Breast epithelium (tissue), 4 donors: ENCODE measurements at places on chromosomes 6 and 20. TPM values are rescaled to one million over a fixed set of nuclear protein-coding genes. Genes with fewer than 3 reads are reported as not detected.

Gene ARMC2
- total RNA-seq, result 7.9 TPM

DNA sequence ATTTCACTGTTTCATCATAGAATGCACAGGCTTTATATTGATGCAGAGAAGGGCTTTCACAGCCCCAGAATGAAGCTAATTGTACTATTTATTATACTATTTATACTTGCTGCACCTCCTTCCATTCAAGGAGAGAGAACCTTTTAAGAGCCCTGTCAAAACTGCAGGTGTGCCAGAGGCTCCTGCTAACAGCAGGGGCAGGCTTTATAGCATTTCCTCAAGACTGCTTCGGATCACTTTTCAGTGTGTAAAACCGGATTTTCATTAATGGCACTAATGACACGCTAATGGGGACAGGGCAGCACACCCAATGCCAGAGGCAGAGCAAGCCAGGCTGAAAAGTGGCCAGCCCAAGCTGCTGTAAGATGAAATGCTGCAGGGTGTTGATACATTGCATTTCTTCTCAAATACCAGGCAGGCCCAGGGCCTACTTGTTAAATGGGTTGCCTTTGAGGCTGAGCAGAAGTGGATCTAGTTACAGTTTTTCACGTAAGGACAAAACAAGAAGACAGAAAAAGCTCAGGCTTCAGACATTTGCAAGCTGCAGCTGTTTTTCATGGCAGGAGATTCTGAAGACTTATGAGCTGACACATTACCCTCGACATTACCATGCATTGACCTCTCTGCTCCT is 487.7 kb upstream of the BTBD3 start:
- H3K4me1 ChIP-seq, result no peaks in the 10 kb centered on the region
- H3K27ac ChIP-seq, result no peak overlapping the region
- no peaks in the 10 kb centered on the region for H3K36me3 ChIP-seq
- no peak overlapping the region for H3K4me3 ChIP-seq

DNA sequence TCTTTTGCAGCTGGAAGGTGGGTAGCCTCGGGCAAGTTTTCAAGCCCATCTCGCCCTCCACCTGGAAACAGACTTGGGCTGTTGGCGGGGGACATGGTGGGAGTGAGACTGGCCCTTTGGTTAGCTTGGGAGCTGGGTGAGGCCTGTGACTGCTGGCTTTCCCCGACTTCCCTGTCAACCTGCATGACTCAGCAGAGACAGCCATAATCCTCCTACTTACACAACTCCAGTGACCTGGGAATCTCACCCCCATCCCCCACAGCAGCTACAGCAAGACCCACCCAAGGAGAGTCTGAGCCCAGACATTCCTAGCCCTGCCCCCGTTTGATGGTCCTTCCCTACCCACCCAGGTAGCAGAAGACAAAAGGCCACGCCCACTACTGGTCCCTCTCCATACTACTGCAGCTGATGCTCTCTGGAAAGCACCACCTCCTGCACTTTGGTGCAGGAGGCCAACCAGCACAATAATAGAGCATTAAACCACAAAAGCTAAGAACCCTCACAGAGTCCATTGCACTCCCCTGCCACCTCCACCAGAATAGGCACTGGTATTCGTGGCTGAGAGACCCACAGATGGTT is 188.4 kb downstream of the TRDN start:
- no peaks in the 10 kb centered on the region for H3K4me1 ChIP-seq
- no peak overlapping the region for H3K27ac ChIP-seq
- H3K36me3 ChIP-seq, result no peaks in the 10 kb centered on the region

GRCh38 chr6:136324686-136325380 is 35.2 kb upstream of the BCLAF1 start:
- DNase-seq, result no peak
- H3K27me3 ChIP-seq, result no peaks in the 10 kb centered on the region
- no peak overlapping the region for H3K27ac ChIP-seq
- H3K36me3 ChIP-seq, result no peaks in the 10 kb centered on the region
- H3K4me3 ChIP-seq, result no peak overlapping the region

GRCh38 chr20:59493926-59494325 is 110.4 kb upstream of the PHACTR3 start:
- H3K27ac ChIP-seq, result no peak overlapping the region
- H3K27me3 ChIP-seq, result peaks cover 23% of the 10 kb centered on the region
- H3K4me3 ChIP-seq, result no peak overlapping the region
- H3K36me3 ChIP-seq, result no peaks in the 10 kb centered on the region
- H3K4me1 ChIP-seq, result no peaks in the 10 kb centered on the region

Gene CTAGE9
- not detected for total RNA-seq

- no peaks in the 10 kb centered on the region for H3K27me3 ChIP-seq
- no peaks in the 10 kb centered on the region for H3K36me3 ChIP-seq
- H3K27ac ChIP-seq, result no peak overlapping the region
- H3K4me3 ChIP-seq, result no peak overlapping the region
- no peaks in the 10 kb centered on the region for H3K4me1 ChIP-seq
Measured at GRCh38 chr6:161458201-161458951, 184.5 kb upstream of the AGPAT4 start.

DNA sequence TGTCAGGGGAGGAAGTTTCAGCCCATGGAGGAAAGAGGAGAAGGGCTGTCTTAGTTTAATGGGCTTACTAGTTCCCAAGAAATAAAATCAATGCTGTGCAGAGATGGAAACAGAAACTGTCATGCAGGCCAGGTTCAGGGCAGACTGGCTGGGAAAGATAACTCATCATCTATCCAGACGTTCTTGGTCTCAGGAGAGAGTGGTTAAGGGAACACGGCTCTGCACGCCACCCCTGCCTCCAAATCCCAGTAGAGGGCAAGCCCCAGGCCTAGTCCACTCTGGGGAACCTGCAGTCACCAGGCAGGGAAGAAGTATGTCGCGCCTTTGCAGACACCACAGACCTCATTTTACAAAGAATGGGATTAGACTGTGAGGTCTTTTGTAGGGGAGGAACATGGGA is 12.5 kb downstream of the ALDH8A1 start:
- no peaks in the 10 kb centered on the region for H3K27me3 ChIP-seq
- H3K36me3 ChIP-seq, result no peaks in the 10 kb centered on the region
- no peak overlapping the region for H3K4me3 ChIP-seq

Gene GTSF1L
- total RNA-seq, result not detected

Gene SMPD2
- total RNA-seq, result 8.5 TPM

Gene ADGRF4
- not detected for total RNA-seq

Gene ABT1
- 13.8 TPM for total RNA-seq

- H3K36me3 ChIP-seq, result no peaks in the 10 kb centered on the region
- H3K4me3 ChIP-seq, result no peak overlapping the region
- no peaks in the 10 kb centered on the region for H3K27me3 ChIP-seq
- H3K27ac ChIP-seq, result no peak overlapping the region
- H3K4me1 ChIP-seq, result no peaks in the 10 kb centered on the region
- DNase-seq, result no peak
Measured at GRCh38 chr20:12256806-12257205, 339.1 kb downstream of the BTBD3 start.

DNA sequence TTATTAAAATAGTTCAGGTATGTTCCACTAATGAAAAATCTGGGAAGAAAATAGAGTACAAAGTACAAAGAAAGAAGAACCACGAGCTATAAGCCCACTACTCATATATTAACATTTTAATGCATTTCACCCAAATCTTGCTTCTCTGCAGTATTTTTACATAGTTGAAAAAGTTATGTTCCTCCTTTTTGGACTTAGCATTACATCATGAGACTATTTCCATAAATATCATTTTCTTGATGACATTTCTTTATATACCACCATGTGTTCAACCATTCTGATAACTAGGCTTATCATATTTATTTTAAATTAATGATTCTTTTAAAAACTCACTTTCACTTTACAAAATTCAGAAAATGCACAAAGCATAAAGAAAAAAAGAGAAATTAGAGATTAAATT is 3.0 kb downstream of the IPCEF1 start:
- H3K4me3 ChIP-seq, result no peak overlapping the region
- no peak overlapping the region for H3K27ac ChIP-seq
- DNase-seq, result no peak
- no peaks in the 10 kb centered on the region for H3K4me1 ChIP-seq
- no peaks in the 10 kb centered on the region for H3K36me3 ChIP-seq

Gene CCM2L
- 4.6 TPM for total RNA-seq

GRCh38 chr6:31918069-31918720 is 9.3 kb upstream of the C2 start:
- no peak for DNase-seq
- H3K4me1 ChIP-seq, result no peaks in the 10 kb centered on the region
- no peak overlapping the region for H3K4me3 ChIP-seq
- no peak overlapping the region for H3K27ac ChIP-seq

Gene HLA-DMB
- 52.0 TPM for total RNA-seq

Gene ERGIC3
- total RNA-seq, result 239 TPM

- H3K36me3 ChIP-seq, result no peaks in the 10 kb centered on the region
- H3K27me3 ChIP-seq, result no peaks in the 10 kb centered on the region
- no peak for DNase-seq
- no peak overlapping the region for H3K27ac ChIP-seq
- no peak overlapping the region for H3K4me3 ChIP-seq
- no peaks in the 10 kb centered on the region for H3K4me1 ChIP-seq
Measured at GRCh38 chr20:44916586-44916985, 6.7 kb downstream of the PABPC1L start.

Gene SMLR1
- not detected for total RNA-seq

DNA sequence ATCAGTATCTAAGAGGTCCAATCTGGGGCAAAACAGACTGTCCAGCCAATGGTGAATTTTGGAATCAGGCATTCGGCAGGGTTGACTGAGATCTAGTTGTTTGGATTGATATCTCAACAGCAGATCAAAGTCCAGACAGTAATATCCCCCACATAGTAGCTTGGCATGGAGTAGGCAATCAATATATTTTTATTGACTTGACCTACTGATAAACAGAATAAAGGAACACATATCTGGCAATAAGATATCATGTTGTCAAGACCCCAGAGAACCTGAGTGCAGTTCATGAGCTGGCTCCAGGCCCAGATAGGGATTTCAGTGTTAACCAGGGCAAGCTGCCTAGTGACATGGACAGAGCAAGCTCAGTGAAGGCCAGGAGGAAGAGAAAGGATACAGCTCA is 34.4 kb downstream of the TNFAIP3 start:
- no peaks in the 10 kb centered on the region for H3K36me3 ChIP-seq
- H3K27me3 ChIP-seq, result no peaks in the 10 kb centered on the region
- H3K4me1 ChIP-seq, result no peaks in the 10 kb centered on the region
- H3K4me3 ChIP-seq, result no peak overlapping the region
- DNase-seq, result no peak

DNA sequence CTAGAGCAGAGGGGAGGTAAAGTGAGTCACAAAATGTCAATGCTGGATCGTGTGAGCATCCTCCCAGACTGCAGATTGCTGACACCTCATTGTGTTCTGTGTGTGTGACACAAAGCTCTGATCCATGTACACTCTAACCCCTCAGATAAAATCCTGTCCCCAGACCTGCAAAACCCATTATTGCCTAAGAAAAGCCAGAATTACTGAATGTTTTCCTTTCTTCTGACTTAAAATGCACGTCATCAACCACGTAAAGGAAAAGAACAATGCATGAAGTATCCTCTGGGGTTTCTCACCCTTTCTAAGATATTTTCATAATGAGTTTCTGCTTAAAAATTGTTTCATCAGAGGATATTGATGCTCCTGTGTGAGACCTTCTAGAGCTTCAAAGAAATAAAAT is 218.0 kb upstream of the PREP start:
- no peaks in the 10 kb centered on the region for H3K4me1 ChIP-seq
- no peaks in the 10 kb centered on the region for H3K36me3 ChIP-seq
- H3K27ac ChIP-seq, result no peak overlapping the region
- H3K27me3 ChIP-seq, result no peaks in the 10 kb centered on the region

Gene SLC22A7
- total RNA-seq, result not detected

DNA sequence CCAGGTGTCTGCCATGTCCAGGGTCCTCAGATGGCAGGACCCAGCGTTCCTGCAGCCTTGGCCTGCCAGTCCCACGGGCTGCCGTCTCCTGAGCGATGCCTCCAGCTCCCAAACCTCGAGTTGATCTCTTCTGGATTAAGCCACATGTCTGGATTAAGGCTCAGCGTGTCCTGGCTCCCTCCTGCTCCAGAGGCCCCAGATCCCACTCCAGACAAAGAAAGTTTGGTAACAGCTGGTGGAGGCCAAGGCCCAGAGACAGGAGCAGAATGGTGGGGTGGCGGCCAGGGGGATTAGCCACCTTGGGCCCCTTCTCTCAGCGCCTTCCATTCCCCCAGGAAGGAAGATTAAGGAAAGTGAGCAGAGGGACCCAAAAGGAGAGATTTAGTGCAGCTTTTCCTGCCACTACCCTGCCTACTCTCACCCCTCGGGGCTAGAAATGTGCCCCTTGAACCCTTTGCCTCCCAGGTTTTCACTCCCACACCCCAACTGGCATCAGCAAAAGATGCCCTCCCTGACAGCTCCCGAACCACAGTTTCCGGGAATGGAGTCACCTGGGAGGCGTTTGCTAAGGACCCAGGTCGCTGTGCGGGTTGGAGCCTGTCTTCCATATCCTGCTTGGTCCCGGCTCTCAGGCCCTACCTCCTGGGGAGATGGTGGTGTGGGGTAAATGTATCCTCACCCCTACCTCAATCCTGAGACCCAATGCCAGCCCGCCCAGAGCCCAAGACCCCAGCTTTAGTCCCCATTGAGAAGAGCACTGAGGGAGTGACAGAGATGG is 6.9 kb downstream of the SPDEF start:
- H3K27me3 ChIP-seq, result no peaks in the 10 kb centered on the region
- peak overlapping the region; percentile 86 for H3K27ac ChIP-seq
- H3K4me3 ChIP-seq, result no peak overlapping the region

Gene ETV7
- 0.44 TPM for total RNA-seq

Gene CDH26
- total RNA-seq, result 3.1 TPM

DNA sequence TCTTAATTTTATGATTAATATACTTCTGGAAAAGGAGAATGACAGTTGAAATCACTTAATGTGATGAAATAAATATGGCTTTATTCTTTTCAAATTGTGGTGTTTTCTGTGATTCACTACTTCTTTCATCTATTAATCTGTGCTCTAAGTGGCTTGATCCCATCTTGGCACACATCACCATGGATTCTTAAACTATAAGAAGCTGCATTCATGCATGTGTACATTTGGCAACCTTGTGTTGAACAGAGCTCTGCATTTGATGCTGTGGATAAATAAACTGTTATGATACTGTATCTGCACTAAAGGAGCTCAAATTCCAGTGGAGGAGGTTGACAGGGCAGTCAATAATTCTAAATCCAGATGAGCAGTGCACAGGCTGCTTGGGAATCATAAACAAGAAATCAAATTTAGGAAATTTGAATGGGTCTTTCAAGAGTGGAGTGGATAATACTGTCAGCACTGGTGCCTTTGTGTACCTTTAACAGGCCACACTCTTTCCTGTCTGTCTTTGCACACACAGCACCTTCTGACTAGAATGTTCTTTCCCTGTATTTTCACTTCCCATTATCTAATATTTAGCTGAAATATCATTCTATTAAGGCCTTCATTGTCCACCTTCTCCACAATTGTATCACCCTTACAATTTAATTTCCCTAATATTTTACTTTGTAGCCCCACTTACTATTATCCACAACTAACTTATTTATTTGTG is 252.9 kb downstream of the GRM1 start:
- no peak overlapping the region for H3K4me3 ChIP-seq
- H3K36me3 ChIP-seq, result no peaks in the 10 kb centered on the region
- H3K27me3 ChIP-seq, result no peaks in the 10 kb centered on the region

Gene CITED2
- total RNA-seq, result 300 TPM

GRCh38 chr20:51871943-51872342 is 69.6 kb upstream of the SALL4 start:
- H3K4me1 ChIP-seq, result no peaks in the 10 kb centered on the region
- no peaks in the 10 kb centered on the region for H3K36me3 ChIP-seq
- H3K27ac ChIP-seq, result no peak overlapping the region
- H3K27me3 ChIP-seq, result no peaks in the 10 kb centered on the region
